ENCODE measurements at places on chromosomes 16 and 17.

- no peak for DNase-seq
These were observed 150.7 kb downstream of the SOCS1 start for GRCh38 chr16:11105038-11105903.

DNA sequence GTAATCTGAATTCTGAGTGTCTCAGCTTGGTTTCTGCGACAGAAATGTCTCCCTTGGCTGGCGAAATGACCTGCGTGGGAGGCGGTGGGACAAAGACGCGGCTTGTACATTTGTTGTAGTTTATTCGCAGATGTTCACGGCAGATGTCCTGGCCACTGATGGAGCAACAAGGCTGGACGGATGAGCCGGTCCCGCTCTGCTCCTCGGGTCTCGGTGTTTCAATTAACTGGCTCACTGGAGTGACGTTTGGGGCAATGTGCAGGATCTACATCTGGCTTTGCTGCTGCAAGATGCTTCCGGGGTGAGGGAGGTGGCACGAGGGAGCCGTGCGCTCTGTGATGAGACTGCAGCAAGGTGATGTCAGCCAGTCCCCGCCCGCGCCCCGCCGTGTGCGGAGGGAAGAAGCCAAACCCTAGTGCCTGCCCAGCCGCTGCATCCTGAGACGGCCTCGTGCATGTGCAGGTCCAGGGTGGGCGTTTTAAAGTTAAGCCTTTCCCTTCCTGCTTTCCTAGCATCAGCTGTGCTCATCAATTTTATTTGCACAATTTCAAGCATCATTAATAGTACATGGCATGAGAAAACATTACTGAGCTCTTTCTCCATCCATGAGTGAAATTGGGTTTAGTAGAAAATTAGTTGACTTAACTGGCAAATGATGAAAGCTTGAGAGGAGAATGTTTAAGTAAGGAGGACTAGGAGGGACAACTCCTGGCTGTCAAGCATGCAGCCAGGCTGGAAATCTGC is 44.4 kb downstream of the MGAT5B start:
- no peak for DNase-seq

DNA sequence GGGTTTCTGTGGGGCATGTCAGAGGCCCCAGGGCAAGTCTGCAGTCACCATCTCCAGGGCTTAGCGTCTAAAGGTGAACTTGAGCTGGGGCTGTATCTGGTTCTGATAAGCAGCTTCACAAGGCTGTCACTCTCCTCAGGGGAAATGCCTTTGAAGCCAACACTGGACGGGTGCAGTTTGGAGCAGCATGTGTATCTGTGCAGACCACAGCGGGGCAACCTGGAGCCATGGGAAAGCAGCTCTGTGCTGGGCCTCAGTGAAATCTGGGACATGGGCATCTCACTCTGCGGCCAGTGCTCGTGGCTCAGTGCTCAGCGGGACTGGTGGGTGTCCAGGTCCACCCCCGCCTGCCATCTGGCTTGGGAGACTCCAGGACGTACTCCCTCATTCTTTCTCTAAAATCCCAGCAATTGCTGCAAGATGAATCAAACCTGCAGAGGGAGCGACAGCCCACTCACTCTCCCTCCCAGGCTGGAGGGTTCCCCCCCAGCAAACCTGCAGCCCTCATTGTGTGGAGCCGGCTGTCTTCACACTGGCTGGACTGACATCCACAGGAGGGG is 63.5 kb downstream of the PRMT7 start:
- DNase-seq, result no peak

- no peak for DNase-seq
These were observed 122.5 kb downstream of the XYLT1 start for GRCh38 chr16:17348042-17348783.

- peak; percentile 46 for DNase-seq
These were observed 970 bp downstream of the EPN2 start for GRCh38 chr17:19238167-19238505.

- DNase-seq, result no peak
These were observed 1.2 kb downstream of the ASGR1 start for GRCh38 chr17:7177954-7178477.

DNA sequence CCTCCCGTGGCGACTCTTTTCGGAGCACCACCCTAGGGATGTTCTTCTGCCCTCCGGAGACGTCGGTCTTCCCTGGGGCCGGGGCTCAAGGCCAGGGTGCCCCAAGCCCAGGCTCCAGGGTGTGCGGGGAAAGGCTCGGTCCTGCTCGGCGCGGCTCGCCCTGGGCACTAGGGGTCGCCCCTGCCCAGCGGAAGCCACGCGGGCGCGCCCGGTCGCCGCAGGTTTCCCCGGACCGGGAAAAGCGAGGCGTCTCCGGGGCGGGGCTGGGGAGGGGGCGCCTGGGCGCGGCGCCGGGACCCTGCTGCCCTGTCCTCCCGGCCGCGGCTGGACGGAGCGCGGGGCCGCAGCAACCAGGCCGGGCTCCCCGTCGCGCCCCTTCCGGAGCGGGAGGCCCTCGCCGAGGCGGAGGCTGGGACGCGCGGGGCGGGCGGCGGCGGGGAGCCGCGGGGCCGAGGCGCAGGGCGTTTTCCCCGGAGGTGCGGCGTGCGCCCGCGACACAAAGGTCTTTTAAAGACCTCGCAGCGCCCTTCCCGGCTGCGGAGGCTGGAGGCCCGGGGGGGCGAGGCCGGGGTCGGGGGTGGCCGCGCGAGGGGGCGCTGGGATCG is 76.4 kb downstream of the MRC2 start:
- peak; percentile 73 for DNase-seq

- no peak for DNase-seq
These were observed 1.0 kb downstream of the RSPRY1 start for GRCh38 chr16:57186872-57187854.

DNA sequence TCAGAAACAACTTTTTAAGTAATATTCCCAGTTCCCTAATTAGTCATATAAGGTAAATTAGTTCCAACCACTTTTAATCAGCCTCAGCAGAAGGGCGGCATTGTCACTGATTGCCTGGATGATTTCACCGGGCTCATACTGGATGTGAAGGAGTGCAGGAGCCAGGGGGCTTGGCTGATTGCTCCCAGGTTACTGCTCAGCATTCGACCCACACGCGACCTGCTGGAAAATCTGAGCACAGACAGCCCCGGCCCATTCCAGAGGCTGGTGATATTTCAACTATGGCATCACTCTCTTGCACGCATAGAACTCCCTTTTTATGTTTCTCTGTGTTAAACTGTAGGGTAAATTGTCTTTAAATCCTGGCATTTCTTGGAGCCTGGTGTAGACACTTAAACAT is 34.2 kb downstream of the CPPED1 start:
- DNase-seq, result no peak

- no peak for DNase-seq
These were observed 2.9 kb upstream of the NPIPB15 start for GRCh38 chr16:74372953-74373846.

DNA sequence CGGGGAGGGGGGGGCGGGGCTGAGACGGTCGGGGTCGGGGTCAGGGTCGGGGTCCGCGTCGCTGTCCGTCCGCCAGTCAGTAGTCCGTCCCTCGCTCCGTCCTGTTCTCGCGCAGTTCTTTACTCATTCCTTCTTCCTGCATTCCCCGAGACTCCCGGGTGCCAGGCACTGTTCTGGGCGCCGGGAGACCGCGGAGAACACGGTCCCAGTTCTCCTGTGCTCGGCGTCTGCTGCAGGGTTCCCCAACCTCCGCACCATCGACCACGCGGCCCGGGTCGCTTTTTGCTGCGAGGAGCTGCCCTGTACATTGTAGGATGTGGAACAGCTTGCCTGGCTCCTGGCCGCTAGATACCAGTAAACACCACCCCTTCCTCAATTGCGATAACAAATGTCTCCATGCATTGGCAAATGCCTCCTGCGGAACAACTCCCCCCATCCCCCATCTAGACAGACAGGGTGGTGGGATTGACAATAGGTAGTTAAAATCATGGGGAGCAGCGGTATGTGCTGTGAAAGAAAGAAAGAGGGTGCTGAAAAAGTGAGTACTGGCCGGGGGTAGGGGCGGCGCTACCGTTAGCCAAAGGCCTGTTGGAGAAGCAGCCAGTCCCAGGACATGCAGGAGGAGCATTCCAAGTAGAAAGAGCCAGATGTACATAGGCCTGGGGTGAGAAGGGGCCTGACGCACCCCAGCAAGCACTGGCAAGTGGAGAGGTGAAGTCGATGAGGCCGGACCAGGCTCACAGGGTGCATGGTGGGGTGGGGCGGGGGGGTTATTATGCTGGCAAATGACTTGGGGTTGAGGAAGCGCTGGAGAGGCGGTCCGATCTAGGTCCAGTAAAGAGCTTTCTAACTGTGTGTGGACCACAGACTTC is 631 bp downstream of the TRAF7 start:
- no peak for DNase-seq

- DNase-seq, result no peak
These were observed 34.8 kb downstream of the IRX5 start for GRCh38 chr16:54965464-54965863.

DNA sequence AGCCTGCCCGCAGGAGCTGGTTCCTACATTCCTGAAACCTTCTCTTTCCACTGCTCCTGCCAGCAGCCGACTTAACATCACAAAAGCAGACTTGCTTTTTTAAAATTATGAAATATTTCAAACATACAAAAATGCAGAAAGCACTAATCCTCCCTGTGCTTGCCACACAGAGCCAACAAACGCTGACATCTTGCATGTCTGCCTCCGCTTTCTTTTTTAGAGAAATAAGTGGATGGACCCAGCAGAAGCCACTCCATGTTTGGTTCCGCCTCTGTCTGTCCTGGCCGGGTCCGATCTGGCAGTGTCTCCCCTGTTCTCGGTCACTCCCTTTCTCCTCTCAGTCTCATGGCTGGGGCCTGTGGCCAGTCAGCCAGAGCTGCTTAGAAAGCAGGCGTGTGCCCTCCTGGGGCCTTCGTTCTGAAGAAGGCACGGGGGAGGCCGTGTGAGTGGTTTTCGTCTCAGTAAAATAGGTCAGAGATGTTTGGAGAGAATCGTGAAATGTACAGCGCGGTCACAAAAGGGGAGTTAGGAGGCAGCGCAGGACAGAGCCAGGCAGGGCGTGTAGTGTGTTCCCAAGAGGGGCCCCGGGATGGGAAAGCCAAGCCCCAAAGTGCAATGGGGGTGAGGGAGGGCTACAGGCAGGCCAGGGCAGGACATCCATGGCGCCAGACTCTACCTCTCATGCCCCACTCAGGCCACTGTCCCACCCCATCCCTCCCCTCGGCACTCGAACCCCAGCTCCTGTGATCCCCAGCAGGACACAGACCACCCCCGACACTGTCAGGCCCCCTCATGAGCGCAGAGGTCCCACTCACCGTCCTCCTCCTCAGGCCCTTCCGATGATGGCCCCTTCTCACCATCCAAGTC is 23.2 kb downstream of the MXRA7 start:
- no peak for DNase-seq

GRCh38 chr17:57684711-57685498 is 60.2 kb downstream of the CCDC182 start:
- no peak for DNase-seq

DNA sequence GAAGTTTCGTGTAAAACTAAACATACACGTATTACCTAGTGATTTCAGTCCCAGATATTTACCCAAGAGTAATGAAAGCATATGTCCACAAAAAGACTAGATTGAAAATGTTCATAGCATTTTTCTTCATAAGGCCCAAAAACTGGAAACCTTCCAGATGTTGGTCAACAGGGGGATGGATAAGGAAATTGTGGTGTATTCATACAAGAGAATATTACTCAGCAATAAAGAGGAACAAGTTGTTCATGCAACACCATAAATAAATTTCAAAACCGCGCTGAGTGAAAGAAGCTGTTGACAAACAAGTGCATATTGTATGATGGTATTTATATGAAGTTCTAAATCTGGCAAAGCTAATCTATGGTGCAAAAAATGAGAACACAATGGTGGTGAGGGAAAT is 54.1 kb upstream of the NFAT5 start:
- no peak for DNase-seq

GRCh38 chr16:12874186-12874585 is 27.2 kb upstream of the SHISA9 start:
- DNase-seq, result no peak

GRCh38 chr16:84321932-84322331 is 27.3 kb downstream of the WFDC1 start:
- DNase-seq, result no peak

- no peak for DNase-seq
These were observed 53.4 kb downstream of the NUP93 start for GRCh38 chr16:56783344-56783743.

DNA sequence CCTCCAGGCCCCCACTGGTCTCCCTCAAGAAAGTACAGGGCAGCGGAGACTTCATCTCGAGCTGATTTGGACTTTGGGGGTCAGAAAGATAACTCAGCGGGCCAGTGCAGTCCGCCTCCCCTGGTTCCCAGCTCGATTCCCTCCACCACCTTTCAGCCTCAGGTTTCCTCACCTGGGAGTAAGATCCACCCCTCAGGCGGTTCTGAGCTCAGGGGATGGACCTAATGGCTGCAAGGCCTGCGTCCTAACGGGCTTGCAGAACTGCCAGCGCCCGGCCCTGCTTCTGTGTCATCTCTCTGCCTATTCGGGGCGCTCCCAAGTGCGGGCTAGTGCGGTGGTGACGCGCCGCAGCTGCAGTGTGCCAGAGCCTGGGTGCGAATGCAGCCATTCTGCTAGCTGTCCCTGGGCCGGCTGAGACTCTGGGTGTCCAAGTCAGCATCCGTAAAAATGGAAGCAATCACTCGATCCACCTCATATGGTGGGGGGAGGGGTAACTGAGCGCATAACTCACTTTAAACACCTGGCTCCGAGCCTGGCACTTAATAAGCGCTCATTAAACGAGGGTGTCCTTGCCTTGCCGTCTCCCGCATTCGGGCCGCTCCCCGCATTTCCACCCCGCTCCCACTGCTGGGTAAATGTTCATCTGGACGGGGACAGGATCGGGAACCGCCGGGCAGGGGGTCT is 129.6 kb upstream of the LHX1 start:
- no peak for DNase-seq

DNA sequence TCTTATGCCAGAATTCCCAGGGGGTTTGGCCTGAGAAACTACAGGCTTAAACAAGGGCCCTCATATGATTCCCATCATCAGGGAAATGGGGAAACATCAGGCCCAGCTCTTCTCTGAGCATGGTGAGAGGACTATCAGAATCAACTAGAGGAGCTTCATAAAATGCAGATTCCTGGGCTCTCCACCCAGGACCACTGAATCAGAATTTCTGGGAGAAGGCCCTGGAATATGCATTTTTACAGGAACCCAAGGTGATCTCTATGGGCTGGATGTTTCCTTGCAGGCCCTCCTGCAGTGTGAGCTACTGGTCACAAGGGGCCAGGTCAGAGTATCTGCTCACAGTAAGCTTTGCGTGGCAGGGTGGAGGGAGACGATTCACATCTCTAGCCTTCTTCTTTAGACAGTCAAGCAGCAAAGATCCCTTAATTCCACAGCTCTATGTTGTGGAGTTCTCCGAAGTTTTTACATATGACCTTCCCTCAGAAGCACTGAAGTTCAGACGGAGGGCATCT is 38.8 kb upstream of the HOXB13 start:
- DNase-seq, result no peak
